Muscle of leg (tissue), 16 donors: ENCODE measurements at places on chromosomes 5 and 9. TPM values are rescaled to one million over a fixed set of nuclear protein-coding genes. Genes with fewer than 3 reads are reported as not detected.

Gene TYRP1
- not detected for total RNA-seq

DNA sequence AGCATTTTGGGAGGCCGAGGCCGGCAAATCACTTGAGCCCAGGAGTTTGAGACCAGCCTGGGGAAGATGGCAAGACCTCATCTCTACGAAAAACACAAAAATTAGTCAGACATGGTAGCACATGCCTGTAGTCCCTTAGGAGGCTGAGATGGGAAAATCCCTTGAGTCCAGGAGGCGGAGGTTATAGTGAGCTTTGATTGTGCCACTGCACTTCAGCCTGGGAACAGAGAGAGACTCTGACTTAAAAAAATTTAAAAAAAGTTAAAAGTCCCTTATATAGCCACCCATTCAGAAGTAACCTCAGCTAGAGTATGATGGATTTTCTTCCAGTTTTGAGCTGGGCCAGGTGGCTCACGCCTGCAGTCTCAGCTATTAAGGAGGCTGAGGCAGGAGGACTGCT is 72.4 kb downstream of the UGCG start:
- no peak overlapping the region for H3K4me3 ChIP-seq
- H3K4me1 ChIP-seq = peaks cover 2% of the 10 kb centered on the region
- no peaks in the 10 kb centered on the region for H3K36me3 ChIP-seq
- no peaks in the 10 kb centered on the region for H3K27me3 ChIP-seq
- DNase-seq = no peak
- no peak overlapping the region for H3K27ac ChIP-seq

Gene TPRN
- total RNA-seq = 4.6 TPM

GRCh38 chr5:161212123-161212712 is 334.3 kb downstream of the GABRB2 start:
- H3K36me3 ChIP-seq = no peaks in the 10 kb centered on the region
- no peak overlapping the region for H3K27ac ChIP-seq
- no peak overlapping the region for H3K4me3 ChIP-seq
- DNase-seq = no peak

Gene PCDHB2
- 3.2 TPM for total RNA-seq

DNA sequence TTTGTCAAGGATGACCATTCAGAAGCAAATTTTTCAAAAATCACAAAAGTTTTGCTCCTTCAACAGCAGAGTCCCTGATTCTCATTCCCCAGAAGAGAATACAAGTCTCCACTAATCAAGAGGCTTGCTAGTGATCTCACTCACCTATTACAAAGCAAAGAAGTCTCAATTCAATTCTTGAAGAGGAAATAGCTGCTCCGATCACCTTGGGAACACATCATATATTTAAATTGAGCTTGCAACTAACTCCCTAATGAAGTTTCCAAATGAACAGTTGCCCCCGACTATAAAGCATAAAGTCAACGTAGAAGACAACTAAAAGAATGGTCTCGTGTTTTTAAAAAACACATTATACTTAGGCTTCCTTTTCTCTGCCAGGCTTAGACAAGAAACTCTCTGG is 1.6 kb downstream of the LIFR start:
- H3K27ac ChIP-seq = peak overlapping the region; percentile 70
- no peaks in the 10 kb centered on the region for H3K36me3 ChIP-seq
- H3K4me1 ChIP-seq = peaks cover 6% of the 10 kb centered on the region
- no peak for DNase-seq
- peaks cover 4% of the 10 kb centered on the region for H3K27me3 ChIP-seq

- H3K36me3 ChIP-seq = no peaks in the 10 kb centered on the region
- H3K4me1 ChIP-seq = no peaks in the 10 kb centered on the region
- no peak for DNase-seq
- no peaks in the 10 kb centered on the region for H3K27me3 ChIP-seq
These were observed 395.2 kb downstream of the KIAA0825 start for GRCh38 chr5:94223235-94223634.

GRCh38 chr5:39102684-39103155 is 28.5 kb upstream of the RICTOR start:
- no peak overlapping the region for H3K4me3 ChIP-seq
- no peak overlapping the region for H3K27ac ChIP-seq
- DNase-seq = no peak
- H3K27me3 ChIP-seq = no peaks in the 10 kb centered on the region
- no peaks in the 10 kb centered on the region for H3K36me3 ChIP-seq
- H3K4me1 ChIP-seq = no peaks in the 10 kb centered on the region

Gene RECK
- 15.3 TPM for total RNA-seq

DNA sequence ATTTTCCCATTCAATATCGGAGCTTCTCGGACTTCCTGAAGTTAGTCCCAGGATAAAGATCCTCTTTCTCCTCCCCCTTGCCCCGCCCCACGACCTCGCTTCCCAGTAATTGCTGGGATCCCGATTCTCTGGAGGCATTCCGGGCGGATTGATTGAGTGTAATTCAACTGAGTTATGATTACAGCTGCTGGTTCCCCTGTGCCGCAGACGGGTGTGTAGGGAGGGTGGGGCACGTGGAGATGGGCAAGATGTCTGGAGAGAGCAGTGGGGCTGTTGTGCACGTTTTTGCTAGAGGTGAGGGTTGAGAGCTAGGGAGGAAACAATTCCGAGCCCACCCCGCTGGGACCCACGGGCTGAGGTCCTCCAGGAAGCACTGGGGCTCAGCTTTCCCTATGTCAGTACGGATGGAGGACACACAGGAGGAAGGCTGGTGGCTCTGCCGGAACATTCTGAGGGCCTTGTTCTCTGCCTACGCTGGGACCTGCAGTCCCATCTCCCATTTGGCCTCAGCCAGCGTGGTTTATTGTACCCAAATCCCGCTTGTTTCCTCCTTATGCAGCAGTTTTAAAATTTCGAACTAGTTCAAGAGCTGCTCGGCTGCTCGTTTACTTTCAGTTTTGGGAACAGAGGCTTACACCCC is 2.4 kb upstream of the DMRT2 start:
- H3K4me1 ChIP-seq = peaks cover 60% of the 10 kb centered on the region
- peak overlapping the region; percentile 91 for H3K27ac ChIP-seq
- H3K4me3 ChIP-seq = peak overlapping the region; percentile 37
- peak; percentile 87 for DNase-seq
- H3K36me3 ChIP-seq = peaks cover 2% of the 10 kb centered on the region
- H3K27me3 ChIP-seq = peaks cover 90% of the 10 kb centered on the region

Gene SCGB3A2
- not detected for total RNA-seq
